ENCODE measurements at places on chromosomes 3 and 15. TPM values are rescaled to one million over a fixed set of nuclear protein-coding genes. Genes with fewer than 3 reads are reported as not detected.

- DNase-seq, result no peak
These were observed 3.5 kb downstream of the IL17RB start for GRCh38 chr3:53849916-53850315.

CELSR3 gene
- total RNA-seq, result 22.3 TPM

DNA sequence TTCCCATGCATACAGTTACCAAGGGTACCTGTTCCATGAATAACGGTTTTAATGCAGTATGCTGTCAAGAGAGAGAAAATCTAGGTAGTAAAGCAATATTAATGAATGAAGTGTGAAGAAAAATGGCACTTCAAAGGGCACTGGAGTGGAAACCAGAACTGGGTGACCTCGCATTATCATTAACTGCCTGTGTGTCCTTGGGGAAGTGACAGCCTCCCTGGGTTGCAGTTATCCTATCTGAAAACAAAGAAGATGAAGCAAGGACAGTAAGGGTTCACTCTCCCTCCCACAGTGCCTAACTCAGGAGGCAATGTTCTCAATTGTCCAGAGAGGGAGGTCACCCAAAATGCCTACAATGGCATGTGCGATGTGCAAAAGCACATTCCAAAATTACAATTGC lies 15.1 kb downstream of the MTHFS start:
- no peak for DNase-seq

- DNase-seq, result no peak
These were observed 54.6 kb downstream of the ARHGEF3 start for GRCh38 chr3:56747150-56747549.

GRCh38 chr3:123785602-123786001 lies 98.5 kb downstream of the MYLK start:
- DNase-seq, result no peak

GRCh38 chr15:63022663-63023062 lies 19.9 kb upstream of the TPM1 start:
- no peak for DNase-seq

SLC28A1 gene
- total RNA-seq, result not detected
